Muscle of arm (tissue), 14 donors: ENCODE measurements at places on chromosomes 5 and 9.

- DNase-seq: no peak
These were observed 215.1 kb upstream of the ARRDC3 start for GRCh38 chr5:91598216-91598615.

- no peak for DNase-seq
These were observed 517.5 kb downstream of the EFNA5 start for GRCh38 chr5:107153283-107153682.

DNA sequence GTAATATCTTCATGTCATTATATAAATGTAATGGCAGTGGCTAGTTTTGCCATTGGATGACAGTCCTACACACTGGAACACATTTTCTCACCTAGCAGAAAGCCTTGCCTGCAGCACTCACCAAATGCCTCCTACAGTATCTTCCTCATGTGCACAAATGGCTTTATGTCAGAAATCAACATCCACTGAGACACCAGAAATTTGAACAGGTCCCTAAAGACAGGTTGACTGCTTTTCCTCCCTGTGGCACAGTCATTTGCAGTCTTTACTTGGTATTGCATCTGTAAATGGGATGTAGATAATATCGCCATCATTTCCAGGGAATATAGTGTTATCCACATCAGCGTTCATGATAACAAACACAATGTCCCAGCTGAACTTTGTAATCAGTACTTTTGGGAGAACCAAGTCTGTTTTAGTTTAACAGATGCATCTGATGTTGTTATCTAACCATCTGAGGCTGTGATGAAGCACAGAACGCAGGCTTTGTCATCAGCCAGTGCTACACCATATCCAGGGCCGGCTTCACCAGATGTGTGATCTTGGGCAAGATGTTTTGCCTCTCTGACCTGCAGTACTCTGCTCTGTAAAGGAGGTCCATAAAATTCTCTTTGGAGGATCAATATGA is 83.9 kb upstream of the TAS2R1 start:
- DNase-seq: no peak

DNA sequence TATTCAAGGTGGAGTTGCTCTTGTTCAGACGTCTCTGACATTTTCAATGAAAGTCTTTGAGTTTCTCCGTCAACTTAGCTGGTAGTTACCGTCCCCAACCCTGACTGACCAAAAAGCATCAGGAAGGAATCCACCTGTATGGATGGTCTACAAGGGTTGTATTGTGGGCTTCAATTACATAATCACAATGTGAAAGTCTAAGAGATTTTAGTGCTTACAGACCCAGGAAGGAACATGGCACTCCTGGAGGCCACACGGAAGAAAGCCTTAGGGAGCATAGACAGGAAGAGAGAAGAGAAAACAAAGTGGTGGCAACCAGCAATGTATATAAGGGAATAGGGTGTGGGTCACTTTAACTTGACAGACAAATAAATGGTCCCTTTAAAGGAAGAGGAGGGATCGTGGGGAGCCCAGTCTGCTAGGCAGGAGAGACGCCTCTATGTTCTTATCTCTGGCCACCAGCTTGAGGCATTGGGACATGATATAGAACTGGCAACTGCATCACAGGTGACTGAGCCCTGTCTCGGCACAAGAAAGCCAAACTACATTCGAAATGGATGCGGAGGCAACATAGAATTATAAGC is 80.4 kb downstream of the ALDH7A1 start:
- no peak for DNase-seq

GRCh38 chr5:37926732-37927131 is 86.9 kb upstream of the GDNF start:
- DNase-seq: no peak
